ENCODE measurements at places on chromosomes 16 and 17.

GRCh38 chr16:49844359-49844758, 11.6 kb downstream of the ZNF423 start:
- DNase-seq = no peak

GRCh38 chr16:3488801-3489200, 6.5 kb downstream of the C16orf90 start:
- no peak for DNase-seq

- DNase-seq = no peak
Measured at GRCh38 chr16:78128913-78129312, 29.5 kb downstream of the WWOX start.

DNA sequence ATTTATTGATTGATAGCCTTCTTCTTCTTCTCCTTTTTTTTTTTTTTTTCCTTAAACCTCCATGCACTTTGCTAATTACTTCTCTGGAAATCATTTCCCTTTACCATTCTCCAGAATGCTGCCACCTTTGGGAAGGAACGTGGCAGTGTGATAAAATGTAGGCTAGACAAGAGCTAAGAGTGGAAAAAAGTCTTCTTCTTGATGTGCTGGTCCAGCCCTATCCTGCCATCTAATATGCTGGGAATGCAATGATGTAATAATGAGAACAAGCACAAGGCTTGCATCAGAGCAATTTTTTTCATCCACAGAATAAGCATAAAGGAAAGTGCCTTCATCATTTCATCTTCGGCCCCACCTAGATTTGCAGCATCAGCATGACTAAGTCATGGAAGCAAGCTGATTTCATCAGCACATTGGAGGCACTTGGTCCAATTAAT, 128.7 kb upstream of the ZFHX3 start:
- no peak for DNase-seq

DNA sequence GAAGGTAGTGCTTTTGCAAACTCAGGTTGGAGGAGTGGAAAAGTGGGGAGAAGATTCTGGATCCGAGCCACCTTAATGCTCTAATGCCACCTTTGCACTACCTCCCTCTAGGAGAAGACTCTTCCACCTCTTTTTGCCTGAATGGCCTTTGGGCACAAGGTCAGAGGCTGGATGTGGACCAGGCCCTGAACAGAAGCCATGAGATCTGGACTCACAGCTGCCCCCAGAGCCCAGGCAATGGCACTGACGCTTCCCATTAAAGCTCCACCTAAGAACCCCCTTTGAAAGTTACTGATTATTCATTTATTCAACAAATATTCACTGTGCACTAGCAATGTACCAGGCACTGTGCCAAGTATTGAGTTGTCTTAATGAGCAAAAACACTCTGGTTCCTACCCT, 3.2 kb downstream of the SHBG start:
- no peak for DNase-seq

DNA sequence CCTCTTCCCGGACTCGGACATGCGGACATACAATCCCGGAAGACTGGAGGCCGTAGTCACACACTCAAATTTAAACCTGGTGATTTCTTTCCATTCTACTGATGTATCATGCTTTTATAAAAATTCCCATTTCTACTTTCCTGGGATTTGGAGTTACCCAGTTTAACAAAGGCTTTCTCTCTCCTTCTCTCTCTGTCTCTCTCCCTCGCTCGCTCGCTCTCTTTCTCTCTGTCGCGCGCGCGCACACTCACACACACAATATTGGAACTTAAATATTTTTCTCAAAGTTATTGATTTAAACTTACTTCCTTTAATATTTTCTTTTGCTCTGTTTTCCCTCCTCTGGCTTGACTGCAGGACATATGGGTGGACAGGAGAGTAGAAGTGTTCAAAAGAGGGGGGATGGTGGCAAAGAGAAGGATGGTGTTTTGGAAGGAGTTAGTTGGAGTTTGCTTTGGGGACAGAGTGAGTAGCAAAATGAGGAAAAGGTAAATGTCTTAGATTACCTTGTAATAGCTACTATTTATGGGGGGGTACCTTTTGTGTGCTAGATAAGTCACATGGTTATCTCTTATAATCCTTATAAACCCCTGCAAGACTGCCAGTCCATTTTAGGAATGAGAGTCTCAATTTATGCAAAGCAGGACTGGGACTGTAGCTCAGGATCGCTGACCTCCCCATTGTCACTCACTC, 878 bp upstream of the TRIM25 start:
- no peak for DNase-seq
